Cardiac septum (tissue), 1 donor: ENCODE measurements at places on chromosomes 12 and 14.

GRCh38 chr14:43503508-43503907 is 1003.6 kb downstream of the FSCB start:
- DNase-seq = no peak

- DNase-seq = no peak
Observed at GRCh38 chr12:66775871-66776270, 97.0 kb upstream of the GRIP1 start.

GRCh38 chr14:88323523-88324199 is 592 bp upstream of the KCNK10 start:
- no peak for DNase-seq

DNA sequence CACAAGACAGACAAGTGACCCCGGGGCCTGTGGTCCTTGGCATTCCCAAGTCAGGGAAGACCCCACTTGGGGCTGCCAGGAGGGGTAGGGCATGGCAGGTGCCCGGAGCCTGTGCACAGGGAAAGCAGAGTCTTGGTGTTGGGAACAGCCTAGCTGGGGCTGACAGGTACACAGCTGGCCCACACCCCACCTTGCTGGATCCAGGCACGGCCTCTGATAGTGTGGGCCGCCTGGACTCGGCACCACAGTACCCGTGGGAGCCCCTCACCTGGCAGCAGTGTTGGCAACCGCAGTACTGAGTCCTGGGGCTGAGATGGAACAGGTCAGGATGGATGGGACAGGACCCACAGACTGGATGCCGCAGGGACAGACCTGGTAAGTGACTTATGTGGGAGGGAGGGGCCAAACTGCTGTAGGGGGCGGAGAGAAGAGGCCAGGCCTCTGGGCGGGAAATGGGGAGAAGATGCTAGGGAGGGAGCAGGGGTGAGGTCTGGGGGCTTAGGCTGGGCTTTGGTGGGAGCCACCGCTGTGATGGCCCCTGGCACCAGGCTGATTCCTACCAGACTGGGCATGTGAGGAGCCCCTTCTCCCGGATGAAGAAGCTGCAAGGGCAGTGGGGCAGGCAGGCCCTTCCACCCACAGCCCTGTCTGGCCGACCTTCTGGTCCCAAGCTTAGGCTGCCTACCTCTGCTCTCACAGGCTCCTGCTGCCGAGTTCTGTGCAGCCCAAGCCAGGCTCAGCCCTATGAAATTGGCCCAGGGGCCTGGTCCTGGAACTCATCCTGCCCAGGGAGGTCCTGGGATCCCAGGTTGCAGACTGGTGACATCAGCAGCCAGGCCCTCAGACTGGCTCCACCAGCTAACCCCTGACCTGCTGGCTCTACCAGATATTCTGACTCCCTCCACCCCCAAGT is at the start of gene TGM1:
Gene TGM1, minus strand, starts transcription at position 357 of the 913 bp plus-strand sequence. CDS start 825 bp downstream, outside the sequence.
- no peak for DNase-seq

DNA sequence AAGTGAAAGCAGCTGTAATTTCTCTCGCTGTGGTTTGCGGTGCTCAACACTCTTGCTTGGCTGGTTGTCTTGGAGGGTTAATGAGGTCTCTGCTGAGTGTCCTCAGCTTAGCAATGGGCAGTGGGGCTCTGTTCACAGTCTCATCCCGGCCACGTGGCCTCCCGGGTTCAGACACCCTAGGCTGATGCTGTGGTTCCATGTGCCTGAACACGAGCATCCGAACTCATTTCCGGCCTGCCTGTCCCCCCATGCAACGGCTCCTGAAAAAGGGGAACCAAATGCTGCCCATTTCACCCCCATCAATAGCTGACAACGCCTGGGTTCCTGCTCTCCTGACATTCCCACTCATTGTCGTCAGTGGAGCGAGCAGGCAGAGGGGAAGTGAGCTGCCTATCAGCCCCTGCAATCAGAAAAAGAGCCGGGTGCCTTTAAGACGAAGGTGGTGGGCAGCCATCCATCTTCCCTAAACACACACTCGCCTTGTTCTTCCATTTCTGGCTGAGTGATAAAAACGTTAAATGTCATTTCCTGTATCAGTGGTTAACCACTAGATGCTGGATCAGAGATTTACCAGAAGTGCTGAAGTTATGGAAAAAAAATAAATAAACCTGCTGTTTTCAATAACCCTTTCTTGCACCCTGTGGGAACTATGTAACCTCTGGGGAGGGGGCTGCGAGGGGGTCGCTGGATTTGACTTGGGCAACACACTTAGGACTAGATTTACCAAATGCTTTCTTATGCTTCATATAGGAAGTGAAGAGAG is 60.3 kb upstream of the BCL2L14 start:
- DNase-seq = peak; percentile 83

DNA sequence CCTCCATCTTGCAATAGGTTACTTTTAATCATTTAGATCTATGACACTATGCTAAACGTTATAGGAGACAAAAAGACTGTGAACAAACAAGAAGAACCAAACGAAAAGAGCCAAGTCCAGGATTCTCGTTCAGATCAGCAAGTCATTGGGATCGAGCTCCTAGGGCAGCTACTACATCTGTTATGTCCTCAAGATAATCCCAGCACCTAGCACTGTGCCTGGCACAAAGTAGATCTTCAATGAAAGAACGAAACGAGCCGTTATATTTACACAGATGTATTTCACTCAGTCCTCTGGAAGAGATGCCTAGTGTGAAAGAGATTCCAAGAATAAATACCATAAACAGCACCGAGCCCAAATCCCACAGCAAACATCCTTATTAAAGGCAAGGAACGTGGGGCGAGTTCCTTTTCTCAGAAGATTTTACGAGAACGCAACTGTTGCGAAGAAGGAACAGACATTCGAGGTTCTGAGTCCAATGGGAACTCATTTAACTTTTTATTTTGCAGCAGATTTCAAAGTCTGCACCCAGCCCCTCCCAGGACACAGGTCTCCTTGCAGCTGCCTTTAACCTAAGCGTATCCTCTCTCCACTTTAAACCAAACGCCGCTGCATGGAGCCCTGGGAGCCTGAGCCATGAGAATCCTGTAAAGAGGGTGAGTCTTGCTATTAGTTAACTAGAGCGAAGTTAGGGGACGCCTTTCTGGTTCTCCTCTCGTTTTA is 544 bp upstream of the TDP1 start:
- DNase-seq = no peak

DNA sequence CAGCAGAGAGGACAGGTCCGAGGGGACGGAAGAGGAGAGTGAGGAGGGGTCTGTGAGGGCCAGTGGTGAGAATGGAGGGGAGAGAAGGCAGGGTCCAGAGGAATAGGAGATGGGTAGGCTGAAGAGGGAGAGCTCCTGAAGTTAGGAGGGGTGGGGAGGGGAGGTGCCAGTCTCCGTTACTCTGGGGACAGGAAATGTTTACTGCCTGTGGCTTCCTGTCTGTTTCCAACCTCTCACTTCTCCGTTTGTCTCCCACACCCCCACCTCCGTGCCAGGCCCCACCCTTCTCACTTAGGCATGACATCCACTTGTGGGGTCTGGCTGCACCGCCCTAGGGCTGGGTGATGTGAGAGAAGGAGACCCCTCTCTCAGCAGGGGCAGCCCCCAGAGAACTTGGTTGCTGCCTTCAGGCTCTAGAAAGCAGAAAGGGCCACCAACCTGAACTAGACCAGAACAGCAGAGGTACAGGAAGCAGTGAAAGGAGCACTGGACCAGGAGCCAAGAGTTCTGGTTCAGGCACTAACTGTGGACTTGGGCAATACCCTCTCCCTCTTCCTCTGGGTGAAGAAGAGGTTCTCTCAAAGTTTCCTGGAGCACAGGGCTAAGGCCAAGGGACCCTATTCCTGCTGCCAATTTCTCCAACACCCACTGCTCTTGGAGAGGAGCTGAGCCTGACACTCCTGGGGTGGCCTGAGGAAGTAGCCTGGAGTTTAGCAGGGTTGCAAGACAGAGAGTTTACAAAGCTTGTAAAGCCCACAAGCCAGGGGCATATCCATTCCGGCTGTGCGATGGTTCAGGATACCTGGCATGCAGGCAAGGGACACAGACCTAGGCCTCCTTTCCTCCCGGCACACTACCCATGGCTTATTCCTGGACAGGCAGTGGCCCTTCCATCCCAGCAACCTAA is 5.5 kb downstream of the ITGA5 start:
- DNase-seq = peak; percentile 86

GRCh38 chr12:24754690-24755638 is 193.9 kb downstream of the BCAT1 start:
- DNase-seq = no peak

GRCh38 chr14:99134516-99135046 is 137.4 kb downstream of the BCL11B start:
- DNase-seq = no peak

DNA sequence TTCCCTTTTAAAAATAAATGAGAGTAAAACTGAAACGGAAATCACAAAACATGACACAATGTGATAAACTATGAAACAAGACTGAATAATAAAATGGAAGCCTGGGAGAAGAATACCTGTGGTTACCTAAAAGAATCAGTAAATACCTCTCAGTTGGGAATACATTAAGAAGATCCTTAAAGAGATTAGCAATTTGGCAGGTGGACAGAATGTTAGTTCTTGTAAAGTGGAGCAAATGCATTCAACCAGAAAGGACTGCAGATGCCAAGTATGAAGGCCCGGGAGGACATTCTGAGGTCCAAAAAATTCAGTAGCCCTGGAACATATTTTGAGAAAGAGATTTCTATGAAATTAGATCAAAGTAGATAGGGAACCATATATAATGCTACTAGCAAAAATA is 861.3 kb upstream of the SEL1L start:
- DNase-seq = no peak

DNA sequence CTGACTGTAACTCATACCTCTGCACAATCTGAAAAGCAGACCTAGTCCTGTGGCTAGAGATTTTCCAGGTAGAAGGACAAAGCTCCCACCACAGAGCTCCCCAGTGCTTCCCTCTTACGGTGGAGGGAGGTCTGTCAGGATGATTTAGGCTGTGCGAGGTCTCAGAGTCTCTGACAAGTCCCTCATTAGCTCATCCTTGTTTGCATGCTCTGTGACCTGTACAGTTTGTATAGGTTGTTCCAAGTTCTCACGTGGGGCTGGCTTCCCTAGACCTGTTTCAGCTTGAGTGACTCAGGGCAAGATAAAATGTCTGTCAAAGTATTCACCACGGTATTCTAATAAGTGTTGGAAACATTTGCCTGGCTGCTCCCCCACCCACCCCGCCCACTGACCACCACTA is 34.8 kb downstream of the ASCL1 start:
- no peak for DNase-seq

- no peak for DNase-seq
Observed at GRCh38 chr14:87999277-87999676, 5.7 kb upstream of the GPR65 start.

DNA sequence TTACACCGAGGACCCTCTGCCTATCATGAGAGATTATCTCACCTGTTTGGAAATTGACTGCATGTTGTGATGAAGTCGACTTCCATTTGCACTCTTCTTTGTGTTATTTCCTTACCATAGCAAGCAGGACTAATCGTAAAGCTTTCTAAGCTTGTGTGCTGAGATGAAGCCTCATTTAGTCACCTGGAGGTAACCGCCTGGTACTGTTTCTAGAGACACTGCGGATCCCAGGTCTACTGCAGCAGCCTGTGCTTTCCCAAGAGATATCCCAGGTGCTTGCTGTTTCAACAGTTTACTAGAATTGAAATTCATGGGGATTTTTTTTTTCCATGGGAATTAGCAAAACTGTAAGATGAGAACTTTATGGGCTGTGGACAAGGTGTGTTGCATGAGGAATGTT is 131.8 kb downstream of the PTPRR start:
- no peak for DNase-seq

GRCh38 chr12:12024911-12025682 is 45.6 kb upstream of the BCL2L14 start:
- DNase-seq = no peak

DNA sequence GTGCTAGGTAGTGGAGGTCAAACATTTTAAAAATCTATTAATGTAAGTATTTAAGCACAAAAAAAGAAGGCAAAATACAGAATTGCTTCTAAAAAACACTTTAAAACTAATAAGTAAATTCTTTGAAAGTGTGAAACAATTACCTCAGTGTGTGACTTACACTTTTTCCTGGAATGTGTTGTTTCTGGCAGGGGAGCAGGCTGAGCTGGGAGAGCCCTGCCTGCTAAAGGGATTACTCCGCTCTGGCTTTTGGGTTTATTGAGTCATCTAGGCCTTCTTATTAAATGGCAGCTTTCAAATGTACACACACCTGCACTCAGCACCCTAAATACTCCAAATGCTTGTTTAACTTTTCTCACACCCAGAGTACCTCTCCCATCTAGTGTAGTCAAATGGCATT is 279.8 kb downstream of the AKAP6 start:
- no peak for DNase-seq

DNA sequence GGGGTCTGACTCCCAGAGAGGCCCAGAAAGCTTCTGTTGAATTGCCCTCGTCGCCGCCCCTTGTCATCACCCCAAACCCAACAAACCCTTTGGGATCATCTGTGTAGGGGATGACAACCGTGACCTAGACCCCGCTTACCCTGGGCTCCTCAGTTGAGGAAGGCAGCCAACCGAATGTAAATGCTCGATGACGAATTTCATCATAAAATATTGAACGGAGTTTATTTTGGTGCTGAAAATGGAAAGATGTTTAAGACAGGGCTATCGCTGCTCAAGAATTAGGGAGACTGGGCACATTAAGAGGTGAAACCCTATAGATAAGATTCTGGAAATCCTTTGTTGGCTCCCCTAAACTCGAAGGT is 512 bp downstream of the ACTR10 start:
- DNase-seq = no peak

GRCh38 chr14:65703996-65704395 is 291.5 kb downstream of the FUT8 start:
- DNase-seq = no peak

GRCh38 chr14:54512393-54512792 is 2.7 kb downstream of the CGRRF1 start:
- no peak for DNase-seq
